ENCODE measurements at places on chromosomes 4 and X.
A peak's percentile ranks its signal among the peaks of the same experiment; 100 is the strongest.

GRCh38 chr4:93841803-93842345, 13.3 kb downstream of the ATOH1 start:
- no peak for DNase-seq

DNA sequence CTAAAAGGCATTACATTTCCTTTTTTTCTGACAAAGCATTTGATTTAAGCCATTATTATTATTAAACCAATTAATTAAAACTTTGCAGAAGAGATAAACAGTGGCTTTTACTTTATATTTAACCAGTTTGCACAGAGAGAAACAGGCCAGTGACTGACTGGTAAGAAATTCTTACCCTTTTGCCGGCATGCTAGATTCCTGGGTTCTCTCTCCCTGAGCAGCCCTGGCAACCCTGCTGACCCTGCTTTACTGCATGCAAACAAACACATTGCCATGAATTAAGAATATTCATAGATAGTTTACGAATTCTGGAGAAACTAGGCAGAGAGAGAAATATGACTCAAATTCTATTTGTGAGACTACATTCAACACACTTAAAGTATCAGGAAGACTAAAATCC, 1381.4 kb upstream of the IGFBP7 start:
- DNase-seq = no peak

DNA sequence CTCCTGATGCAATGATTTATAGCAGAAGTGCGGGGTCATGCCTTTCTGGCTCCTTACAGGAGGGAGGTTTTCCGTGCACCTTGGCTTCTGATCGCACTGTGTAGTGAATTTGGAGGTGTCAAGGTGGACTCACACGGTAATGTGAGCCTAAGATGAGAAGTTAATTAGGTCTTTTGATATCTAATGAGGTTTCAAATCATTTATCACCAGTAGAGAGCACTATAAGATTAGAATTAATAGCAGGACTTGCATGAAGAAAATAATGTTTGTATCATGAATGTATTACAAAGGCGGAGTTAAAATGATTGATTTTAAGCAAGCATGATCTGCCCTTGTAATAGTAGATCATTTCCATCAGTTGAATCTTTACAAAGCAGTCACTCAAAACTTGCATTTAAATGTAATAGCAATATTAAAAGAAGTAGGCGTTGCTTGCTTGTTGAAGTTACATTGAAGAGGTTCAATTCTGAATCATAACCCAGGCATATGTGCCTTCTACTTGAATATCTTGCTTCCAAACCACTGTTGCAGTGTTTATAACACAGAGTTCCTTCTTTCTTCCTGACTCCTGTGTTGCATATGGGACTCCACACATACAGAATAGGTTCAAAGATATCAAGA, 152.1 kb downstream of the FMR1NB start:
- no peak for DNase-seq

- no peak for DNase-seq
These were observed 58.5 kb downstream of the SLC2A9 start for GRCh38 chr4:9962611-9963314.

DNA sequence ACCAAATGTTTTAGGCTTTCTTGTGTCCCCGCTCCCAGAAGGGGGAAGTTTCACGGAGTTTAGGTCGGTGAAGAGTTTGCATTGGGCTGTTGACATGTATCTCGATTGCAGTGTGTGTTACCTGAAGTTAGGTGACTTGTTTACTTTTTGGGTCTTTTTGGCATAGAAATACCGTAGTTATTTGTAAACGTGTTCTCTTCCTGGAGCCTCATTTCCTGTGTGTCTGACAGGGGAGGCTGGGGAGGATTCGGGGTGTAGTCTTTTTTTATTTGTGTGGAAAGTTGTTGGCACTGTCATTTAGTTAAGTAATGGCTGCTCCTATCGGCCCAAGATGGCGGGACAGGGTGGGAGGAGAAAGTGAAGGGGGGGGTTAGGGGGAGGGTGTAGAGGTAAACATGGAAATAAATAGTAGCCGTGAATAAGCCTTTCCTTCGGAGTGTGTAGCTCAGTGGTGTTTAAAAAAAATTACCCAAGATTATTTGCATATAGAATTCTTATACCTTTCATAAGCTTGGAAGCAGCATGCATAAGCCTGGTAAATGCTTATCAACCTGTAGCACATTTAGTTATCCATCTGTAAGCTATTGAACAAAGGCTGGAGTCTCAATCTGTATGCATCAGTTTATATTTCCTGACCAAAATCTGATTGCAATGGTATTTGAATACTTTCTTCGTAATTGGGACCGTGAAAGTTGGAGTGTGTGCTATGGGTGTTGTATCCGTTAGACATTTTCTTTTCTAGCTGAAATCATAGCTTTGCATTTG, 1.6 kb downstream of the KDM6A start:
- DNase-seq = peak; percentile 24

DNA sequence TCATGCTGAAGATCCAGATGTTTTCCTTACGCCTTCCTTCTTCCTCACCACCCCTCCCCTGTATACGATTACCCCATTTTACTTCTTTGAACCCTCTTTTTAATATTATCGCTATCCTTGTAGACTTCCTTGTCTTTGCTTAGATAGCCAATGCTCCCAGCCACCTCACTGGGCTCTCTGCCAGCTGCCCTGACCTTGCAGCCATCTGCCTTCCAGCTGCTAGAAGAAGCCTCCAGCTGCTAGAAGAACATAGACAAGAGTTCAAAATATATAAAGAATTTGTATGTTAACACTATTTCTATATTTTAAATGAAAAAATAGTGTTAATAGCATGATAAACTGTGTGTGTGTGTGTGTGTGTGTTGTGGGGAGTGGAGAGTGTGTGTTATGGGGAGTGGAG, 374.7 kb downstream of the ANKRD50 start:
- no peak for DNase-seq

- no peak for DNase-seq
These were observed 53.0 kb downstream of the IL13RA2 start for GRCh38 chrX:114964374-114964773.

DNA sequence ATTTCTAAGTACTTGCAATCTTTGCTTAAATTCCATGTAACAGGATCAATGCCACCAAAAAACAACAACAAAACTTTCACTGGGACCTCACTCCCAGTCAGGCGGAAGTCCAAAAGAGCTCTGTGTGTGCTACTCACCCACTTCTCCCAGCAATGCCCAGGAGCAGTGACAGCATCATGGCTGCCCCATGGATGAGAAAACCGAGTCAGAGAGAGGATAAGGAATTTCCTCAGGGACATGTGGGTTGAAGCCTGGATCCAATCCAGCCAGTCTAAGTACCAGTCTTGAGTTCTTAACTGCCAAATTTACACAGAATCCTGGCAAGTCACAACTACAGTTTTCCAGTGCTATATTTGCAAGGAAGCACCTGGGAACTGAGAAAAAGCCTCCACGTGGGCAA, 64.5 kb downstream of the STX18 start:
- DNase-seq = no peak

GRCh38 chr4:4443821-4444220, 56.9 kb downstream of the NSG1 start:
- no peak for DNase-seq

DNA sequence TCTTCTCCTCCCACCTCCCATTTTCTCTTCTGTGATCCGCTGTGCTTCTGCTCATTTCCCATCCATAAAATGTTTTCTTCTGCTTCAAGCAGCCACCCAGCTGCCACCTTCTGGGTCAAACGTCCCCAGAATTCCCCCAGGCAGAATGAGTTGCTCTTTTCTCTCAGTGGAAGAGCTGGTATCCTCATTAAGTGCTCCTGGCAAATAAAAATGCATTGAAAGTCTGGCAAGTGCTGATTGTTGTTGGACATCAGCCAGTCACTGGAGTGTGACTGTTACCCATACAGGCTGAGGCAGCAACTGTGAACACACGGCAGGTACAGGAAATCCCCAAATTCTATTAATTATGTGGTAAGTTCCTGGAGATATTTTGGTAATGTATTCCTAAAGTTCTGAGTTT, 52.6 kb downstream of the LIMCH1 start:
- no peak for DNase-seq

GRCh38 chr4:182752158-182752910, 164.9 kb downstream of the DCTD start:
- no peak for DNase-seq

GRCh38 chr4:110183643-110184042, 14.8 kb downstream of the ELOVL6 start:
- no peak for DNase-seq

DNA sequence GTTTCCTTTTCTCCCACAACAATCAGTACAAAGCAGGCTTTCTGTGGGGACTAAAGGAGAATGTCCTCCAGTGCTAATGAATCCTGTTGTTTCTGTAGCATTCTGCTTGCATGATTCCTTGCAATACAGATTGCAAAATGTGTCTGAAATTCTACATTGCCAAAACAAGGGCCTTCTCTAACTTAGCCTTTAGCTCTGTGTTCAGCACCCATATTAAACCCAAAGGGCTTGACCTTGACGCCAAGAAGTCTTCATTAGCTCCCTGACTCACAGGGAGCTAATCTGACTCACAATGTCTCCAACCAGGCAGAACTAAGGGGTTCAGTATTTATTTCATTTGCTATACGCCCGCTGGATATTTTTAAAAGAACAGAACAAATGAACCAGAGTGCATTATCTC, 241.4 kb upstream of the CLNK start:
- no peak for DNase-seq

- DNase-seq = no peak
These were observed 37.8 kb downstream of the LEF1 start for GRCh38 chr4:108130955-108131354.

DNA sequence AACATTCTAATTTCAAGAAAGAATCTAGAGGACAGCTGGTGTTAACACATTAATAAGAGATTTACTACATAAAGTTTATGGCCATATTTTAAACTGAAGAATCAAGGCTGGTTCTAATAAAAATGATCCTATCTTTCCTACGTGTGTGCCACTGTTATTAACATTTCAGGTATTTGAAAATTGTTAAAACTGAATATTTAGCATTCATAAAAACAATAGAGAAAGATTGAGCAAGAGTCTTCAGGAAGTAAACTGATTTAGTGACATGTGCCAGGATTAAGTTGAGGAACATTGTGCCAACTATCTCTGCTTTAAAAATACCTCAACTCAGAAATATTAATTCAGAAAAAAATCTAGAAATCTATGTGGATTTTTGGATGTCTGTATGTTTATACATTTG, 810.1 kb downstream of the FAT4 start:
- no peak for DNase-seq

DNA sequence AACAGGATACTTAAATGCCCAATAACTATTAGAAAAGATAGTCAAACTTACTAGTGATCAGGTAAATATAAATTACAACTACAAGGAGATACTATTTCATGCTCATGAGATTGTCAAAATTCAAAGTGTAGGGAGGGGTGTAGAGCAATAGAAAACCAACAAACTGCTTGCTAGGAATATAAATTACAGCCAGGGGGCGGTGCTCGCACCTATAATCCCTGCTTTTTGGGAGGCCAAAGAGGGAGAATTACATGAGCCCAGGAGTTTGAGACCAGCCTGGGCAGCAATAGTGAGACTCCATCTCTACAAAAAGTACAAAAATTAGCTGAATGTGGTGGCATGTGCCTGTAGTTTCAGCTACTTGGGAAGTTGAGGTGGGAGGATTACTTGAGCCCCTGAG, 556.5 kb upstream of the NR3C2 start:
- no peak for DNase-seq

GRCh38 chrX:38129366-38129765, 91.3 kb downstream of the SRPX start:
- no peak for DNase-seq

- no peak for DNase-seq
These were observed 421.7 kb upstream of the HTR2C start for GRCh38 chrX:114162068-114162735.

- no peak for DNase-seq
These were observed 1624.0 kb upstream of the IGFBP7 start for GRCh38 chr4:58734030-58734674.

GRCh38 chrX:1476682-1477081, 24.0 kb upstream of the ASMTL start:
- no peak for DNase-seq

Data from stimulated activated CD4-positive, alpha-beta T cell treated with anti-CD3 and anti-CD28 coated beads, Interleukin-4, amount 100 ng/mL, for 4 hours (primary cell).